ENCODE measurements at places on chromosomes 4 and X. TPM values are rescaled to one million over a fixed set of nuclear protein-coding genes. Genes with fewer than 3 reads are reported as not detected.

The USP17L13 gene
- not detected for total RNA-seq

The MXRA5 gene
- total RNA-seq = 79.1 TPM

The ADH4 gene
- total RNA-seq = not detected

The ZNF732 gene
- 0.11 TPM for total RNA-seq

- peak; percentile 1 for DNase-seq
These were observed 67.7 kb downstream of the THOC2 start for GRCh38 chrX:123665197-123665596.

DNA sequence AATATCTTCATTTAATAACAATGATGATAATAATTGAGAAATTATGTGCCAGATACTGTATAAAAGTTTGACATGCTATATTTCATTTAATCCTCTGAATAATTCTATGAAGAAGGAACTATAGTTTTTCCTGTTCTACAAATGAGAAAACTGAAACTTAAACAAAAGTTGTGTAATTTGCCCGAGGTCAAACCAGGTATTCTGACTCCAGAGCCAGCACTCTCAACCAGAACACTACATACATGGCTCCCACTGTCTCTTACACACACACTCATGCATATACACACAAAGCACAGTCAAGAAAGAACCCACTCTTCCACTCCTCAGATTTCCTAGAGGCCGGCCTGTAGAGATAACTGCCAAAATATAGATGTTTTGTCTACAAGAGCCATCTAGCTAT, 374.0 kb upstream of the EMCN start:
- DNase-seq = no peak

GRCh38 chr4:27666943-27667342, 806.3 kb downstream of the STIM2 start:
- no peak for DNase-seq
